Upper lobe of right lung (tissue), 1 donor: ENCODE measurements at places on chromosomes 2 and 18. TPM values are rescaled to one million over a fixed set of nuclear protein-coding genes. Genes with fewer than 3 reads are reported as not detected.

DNA sequence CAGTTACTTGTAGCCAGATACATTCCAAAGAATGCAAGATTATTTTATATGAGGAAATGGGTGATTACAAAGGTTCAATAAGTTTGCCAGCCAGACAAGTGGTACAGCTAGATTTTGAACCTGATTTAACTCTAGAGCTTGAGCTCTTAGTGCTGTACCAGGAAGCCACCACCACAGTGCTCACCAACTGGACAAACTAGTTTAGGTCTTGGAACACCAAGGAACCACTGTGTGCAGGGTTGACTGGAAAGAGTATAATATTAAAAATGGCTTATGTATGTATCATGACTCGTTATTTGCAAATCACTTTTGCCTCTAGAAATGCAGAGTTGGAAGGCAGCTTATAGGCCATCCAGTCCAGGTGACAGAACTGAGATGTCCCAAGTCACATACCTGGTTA is 177.2 kb downstream of the TXNL1 start:
- DNase-seq: no peak

GRCh38 chr2:47645246-47645645 is 137.7 kb upstream of the MSH6 start:
- DNase-seq: peak; percentile 7

GRCh38 chr2:184558713-184559464 is 39.4 kb upstream of the ZNF804A start:
- DNase-seq: no peak

DNA sequence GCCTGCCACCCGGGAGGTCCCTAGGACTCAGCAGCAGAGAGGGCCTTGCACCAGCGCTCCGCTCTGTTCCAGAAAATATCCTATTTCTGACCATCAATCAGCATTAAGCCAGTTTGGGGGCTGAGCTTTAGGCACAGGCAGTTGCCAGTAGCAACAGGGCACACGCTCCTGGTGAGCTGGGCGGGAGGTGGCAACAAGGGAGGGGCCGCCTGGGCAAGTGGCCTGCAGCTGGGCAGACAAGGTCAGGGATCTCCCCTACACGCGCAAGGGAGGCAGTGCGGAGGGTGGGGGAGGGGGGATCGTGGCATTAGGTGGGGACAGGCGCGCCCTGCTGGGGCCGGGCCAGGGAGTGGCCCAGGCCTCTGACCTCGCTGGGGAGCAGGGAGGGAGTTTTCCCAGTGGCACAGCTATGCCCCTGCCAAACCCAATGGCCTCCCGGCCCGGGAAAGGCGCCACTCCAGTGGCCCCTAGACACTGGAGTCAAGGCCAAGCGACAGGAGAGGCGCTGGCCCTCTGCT is 302.8 kb downstream of the NCKAP5 start:
- peak; percentile 73 for DNase-seq

Gene HRH4
- total RNA-seq: 1.7 TPM

Gene RBFA
- 18.0 TPM for total RNA-seq

Gene PAX3
- total RNA-seq: not detected
